ENCODE measurements at places on chromosomes 11 and 22. TPM values are rescaled to one million over a fixed set of nuclear protein-coding genes. Genes with fewer than 3 reads are reported as not detected.
A peak's percentile ranks its signal among the peaks of the same experiment; 100 is the strongest.

MS4A6A gene
- 50.3 TPM for total RNA-seq

TIMM8B gene
- 64.6 TPM for total RNA-seq

- DNase-seq: no peak
These were observed 222.0 kb downstream of the DBX1 start for GRCh38 chr11:19938169-19938856.

DNA sequence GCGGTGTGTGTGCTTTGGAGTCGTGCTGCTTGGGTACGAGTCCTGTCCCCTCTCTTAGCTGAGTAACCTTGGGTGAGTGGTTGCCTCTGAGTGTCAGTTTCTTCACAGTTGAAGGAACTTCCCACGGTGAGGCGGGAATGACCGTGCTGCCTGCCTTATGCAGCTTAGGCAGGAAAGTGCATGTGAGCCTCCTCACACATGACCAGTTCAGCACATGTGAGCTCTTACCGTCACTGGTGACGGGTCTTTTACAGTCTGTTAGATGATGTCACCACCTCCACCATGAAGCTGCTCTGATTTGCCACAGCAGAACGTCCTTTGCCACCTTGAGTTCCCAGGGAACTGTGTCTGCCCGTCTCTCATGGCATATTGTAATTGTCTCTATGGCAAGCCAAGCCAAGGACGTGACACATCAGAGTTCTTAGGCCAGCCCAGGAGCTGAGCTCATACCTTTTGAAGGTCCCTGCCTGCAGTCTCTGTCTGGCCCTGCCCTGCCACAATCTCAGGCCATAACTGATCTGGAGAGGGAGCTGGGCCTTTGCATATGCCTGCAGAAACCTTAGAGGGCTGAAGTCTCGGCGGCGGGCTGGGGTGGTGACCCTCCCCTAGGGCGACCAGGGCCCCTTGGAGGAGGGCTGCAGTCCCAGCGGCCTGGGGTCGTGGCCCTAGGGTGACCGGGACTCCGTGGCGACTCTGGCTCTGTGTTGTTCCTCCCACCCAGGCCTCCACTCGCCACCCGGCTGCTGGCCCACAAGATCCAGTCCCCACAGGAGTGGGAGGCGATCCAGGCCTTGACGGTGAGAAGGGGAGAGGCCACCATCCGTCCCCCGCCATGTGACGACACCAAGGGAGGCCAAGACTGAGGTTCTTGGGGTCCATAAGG lies 7.8 kb downstream of the GGA1 start:
- no peak for DNase-seq

DNA sequence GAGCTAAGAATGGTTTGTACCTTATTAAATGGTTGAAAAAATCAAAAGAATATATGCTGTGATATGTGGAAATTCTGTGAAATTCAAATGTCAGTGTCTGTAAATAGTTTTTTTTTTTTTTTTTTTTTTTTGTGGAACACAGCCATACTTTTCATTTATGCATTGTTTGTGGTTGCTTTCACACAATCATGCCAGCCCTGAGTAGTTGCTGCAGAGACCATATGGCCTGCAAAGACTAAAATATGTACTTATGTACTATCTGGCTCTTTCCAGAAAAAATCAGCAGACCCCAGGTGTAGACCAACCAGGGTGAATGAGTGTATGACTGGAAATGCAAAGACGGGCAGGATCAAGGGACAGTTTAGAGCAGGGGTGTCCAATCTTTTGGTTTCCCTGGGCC lies 98.3 kb downstream of the PTPRJ start:
- DNase-seq: no peak

DNA sequence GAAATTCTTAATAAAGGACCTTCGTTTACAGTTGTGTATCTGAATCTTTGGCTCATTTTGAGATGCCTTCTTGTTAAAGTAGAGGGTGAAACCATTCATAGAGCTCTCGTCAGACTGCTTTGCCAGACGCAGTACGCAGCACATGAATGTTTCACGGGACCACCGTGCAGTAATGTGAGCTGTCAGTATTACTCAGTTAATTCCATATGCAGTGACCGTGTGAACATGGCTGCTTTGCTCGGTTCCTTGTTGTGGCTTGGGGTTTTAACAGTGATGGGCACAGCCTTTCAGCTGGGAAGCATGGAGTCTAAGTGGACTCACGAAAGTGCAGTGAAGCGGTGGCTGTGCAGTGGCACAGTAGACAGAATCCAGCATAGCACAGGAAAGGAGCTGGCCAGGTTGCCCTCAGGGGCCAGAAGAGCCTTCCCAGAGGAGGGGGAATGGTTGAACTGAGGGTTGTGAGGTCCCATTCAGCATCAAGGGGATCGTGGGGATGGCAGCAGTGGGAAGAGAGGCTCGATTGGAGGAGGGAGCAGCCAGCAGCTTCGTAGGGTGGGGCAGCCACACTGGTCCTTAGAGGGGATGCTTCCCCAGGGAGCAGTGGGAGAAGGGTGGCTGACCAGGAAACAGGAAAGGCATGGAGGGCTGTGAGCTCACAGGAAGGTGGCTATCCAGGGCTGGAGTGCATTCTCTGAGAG lies 31.4 kb downstream of the PPFIA1 start:
- DNase-seq: no peak

GRCh38 chr11:73194034-73194507 lies 24.0 kb upstream of the P2RY2 start:
- DNase-seq: no peak

- peak; percentile 83 for DNase-seq
These were observed 978 bp downstream of the FLI1 start for GRCh38 chr11:128694618-128695481.

DNA sequence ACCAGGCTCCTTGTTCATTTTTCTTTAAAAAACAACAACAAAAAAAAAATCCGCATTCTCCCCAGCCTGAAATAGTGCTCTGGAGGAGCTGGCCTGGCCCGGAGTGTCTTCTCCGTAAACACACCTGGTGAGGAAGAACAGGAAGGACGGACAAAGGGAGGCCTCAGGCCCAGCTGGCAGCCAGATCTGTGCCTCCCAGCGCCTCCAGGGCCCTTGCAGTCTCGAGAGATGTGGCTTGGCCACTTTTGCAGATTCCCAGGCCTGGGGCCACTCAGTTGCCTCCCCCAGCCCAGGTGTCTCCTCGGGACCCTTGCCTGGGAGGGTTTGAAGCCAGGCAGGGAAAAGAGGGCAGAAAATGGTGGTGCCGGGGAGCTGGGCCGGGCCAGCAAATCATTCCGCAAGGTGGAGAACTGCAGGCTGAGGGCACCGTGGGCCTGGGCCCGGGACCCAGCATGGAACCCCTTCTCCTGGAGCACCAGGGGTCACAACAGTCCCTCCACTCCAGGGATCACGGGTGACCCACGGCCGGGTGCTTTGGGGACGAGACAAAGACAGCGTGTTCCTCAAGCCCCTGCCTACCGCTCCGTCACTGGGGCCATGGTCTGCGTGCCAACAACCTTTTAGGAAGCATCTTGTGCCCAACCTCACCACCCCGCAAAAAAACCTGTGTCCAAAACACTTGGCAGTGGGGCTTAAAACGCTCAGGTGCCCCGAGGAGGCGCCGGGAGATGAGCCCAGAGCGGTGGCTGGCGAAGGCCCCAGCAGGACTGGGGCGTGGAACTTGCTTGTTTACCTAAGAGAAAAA lies 67.1 kb upstream of the WNT7B start:
- DNase-seq: peak; percentile 82

Data from posterior vena cava (tissue), 2 donors.